ENCODE measurements at places on chromosomes 7 and 10.
A peak's percentile ranks its signal among the peaks of the same experiment; 100 is the strongest.

DNA sequence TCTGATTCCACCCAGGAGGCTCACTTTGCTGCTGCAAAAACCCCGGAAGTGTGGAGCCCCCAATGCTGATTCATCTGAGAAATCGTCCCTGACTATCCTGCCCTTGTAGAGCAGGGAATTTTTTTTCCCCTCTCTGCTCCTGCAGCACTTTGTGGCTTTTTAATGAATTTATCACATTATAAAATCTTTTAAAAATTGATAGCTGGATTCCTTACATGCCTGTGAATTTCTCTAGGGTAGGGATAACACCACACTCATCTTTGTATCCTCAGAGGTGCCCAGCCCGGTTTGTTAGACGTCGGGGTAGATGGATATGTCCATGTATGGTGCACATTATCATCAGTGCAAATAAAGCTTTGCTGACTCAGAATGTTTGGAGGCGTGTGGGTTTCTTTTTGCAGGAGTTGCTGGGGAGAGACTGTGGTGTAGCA, 185.7 kb downstream of the STK31 start:
- no peak for DNase-seq

- no peak for DNase-seq
Measured at GRCh38 chr7:140260352-140261104, 83.7 kb upstream of the KDM7A start.

DNA sequence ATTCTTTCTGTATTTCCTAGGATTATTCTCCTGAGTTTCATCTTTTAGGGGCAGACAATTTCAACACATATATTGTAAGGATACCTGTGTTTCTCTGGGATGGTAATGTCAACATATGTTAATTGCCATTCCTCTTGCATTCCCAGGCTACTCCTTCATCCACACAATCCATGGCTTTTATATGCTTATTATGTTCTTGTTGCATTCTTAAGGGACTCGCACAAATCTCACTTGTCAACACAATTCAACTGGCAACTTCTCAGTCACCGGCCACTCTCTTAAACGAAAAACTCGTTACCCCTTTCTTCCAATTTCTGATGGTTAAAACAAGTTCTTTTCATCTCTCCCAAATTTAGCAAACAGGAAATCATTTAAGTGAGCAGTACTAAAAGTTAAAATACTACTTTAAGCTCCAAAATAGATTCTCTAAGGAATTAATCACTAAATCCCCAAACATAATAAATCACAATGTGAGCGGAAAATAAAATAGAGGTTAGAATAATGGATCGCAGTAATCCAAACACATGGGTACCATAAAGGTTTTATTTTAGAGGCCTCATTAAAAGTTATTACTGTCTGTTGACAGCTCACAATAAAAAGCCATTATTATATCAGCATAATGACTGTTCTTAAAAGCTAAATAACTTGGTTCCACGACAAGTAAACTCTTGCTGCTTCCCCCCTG, 223.2 kb downstream of the ELMO1 start:
- no peak for DNase-seq

- no peak for DNase-seq
Measured at GRCh38 chr7:3757059-3757458, 456.0 kb downstream of the SDK1 start.

- no peak for DNase-seq
Measured at GRCh38 chr10:103277713-103278536, 987 bp downstream of the INA start.

DNA sequence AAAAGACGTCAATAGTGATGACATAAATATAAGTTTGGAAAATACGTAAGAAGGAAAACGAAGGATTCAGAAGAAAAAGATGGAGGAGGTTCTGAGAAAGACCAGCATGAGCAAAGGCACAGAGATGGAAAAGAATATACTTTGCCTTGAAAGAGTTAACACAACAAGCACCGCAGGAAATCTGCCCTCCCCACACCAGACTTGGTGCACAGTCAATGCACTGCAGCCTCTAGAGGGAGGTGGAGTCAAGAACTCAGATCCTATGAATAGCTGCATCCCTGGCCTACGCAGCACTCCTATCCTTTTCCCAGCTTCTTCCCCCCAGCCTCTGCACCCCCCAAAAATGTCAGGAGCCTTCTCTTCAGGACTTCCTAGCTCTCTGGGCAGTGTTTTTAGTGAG, 1370.6 kb upstream of the LRRTM3 start:
- DNase-seq: no peak

- no peak for DNase-seq
Measured at GRCh38 chr7:156654511-156655234, 14.1 kb downstream of the RNF32 start.

- no peak for DNase-seq
Measured at GRCh38 chr10:71266147-71266917, 52.7 kb upstream of the SLC29A3 start.

DNA sequence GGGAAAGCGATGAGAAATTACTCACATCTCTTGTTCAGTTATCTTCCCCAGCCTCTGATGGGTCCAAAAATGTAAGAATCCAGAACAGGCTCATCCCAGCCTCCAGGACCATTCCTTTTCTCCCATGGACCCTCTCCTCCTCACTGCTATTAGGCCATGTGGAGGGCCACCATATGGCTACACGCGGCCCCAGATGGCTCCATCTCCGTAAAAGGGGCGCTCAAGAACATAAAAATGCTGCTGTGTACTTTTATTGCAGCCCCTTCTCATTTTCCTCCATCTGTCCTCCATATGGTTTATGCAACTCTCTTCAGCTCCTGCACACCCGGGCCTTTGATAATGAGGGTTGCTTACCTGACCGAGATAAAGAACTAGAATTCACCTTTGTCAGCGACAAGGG, 166.2 kb downstream of the RAPGEF5 start:
- no peak for DNase-seq

DNA sequence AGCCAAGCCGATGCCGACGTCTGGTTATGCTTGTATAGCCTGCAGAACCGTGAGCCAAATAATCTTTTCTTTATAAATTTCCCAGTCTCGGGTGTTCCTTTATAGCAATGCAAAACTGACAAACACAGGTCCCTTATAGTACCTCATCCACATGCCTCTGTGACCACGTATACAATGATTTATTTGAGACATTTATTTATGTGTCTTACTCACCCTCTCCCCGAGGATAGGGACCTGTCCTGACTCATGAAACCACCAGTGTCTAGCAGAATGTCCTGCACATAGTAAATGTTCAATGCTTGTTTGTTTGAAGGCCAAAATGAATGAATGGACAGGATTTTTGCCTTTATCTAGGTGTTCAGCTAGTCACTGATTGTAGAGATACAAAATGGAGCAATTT, 147.9 kb upstream of the FZD8 start:
- no peak for DNase-seq

- no peak for DNase-seq
Measured at GRCh38 chr7:152366662-152367061, 69.1 kb downstream of the KMT2C start.

- peak; percentile 60 for DNase-seq
Measured at GRCh38 chr10:92517034-92517655, 56.7 kb downstream of the IDE start.

- DNase-seq: peak; percentile 95
Measured at GRCh38 chr10:59906417-59907202, at the start of gene CCDC6. Gene CCDC6, minus strand, starts transcription at chr10:59906556. Its CDS starts 132 bp downstream, at chr10:59906424.

- DNase-seq: no peak
Measured at GRCh38 chr10:49562893-49563292, 24.0 kb upstream of the ERCC6 start.

DNA sequence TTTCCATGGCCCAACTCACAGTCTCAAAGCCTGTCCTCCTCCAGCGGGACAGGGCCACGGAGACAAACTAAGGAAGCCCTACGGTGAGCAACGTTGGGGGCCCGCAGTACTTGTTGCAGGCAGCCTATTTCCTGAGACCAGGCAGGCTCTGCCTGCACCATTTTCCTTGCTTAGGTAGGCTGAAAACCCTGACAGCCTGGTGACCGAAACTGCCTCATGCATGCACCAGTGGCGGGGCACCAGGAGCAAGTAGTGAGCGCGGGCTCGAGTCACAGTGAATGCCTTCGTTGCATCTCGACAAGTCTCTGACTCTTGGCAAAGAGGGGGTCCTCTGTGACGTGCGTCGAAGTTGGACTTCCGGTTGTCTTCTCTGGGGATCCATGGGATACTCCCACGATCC, 23.3 kb upstream of the ZNF273 start:
- no peak for DNase-seq

DNA sequence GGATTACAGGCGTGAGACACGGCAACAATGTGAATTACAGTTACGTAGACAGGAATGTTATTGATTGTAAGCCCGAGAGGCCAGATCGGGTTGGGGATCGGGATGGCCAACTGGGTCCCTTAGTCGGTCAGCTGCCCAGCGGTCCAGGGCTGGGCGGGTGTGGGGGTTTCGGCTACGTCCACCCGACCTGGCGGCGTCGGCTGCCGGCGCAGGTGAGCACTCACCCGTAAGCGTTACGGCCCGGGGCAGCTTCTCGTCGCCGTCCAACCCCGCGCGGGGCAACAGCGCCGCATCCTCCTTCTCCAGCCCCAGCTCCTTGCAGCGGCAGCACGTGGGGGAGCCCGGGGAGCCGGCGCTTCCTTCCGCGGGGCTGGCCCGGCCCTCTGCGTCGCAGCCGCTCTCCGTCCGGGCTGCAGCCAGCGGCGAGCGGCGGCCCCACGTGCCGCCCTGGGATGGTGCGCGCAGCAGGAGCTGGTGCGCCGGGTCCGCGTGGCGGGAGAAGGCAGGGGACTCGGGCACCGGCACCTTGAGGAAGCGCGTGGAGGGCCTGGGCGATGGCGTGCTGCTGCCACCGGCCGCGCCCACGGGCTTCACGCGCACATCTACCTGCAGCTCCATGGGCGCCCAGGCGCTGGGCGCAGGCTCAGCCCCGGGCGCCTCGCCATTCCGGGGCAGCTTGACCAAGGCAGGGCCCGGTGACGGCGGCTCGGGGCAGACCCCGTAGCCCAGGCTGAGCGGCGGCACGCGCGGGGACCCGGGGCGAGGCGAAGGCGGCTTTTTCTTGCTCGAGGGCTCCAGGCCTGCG, 609 bp downstream of the KLRG2 start:
- DNase-seq: no peak
